ENCODE measurements at places on chromosomes 5 and 9.

DNA sequence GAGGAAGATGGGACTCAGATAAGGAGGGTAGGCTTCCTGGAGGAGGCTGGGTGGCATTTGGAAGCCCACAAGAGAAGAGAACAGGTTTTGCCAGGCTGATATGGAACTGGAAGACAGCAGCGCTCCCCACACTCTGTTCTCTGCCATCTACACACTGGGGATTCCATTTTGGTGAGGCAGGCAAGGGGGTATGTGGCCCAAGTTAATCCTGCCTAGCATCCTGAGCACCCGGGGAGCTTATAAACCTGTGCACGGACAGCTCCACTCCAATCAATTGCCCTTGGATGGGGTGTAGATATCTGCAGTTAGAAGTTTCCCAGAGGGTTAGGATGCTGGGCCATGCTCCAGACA lies 158.8 kb downstream of the MACROH2A1 start:
- DNase-seq, result no peak

GRCh38 chr5:171797543-171797942 lies 11.9 kb downstream of the SMIM23 start:
- DNase-seq, result no peak

GRCh38 chr5:88673253-88674105 lies 209.5 kb downstream of the MEF2C start:
- DNase-seq, result no peak

- DNase-seq, result no peak
Observed at GRCh38 chr5:132090107-132090506, 16.5 kb downstream of the CSF2 start.
